Mesenchymal stem cell (in vitro differentiated cells and primary cell): ENCODE measurements at places on chromosomes 11 and 22.
A peak's percentile ranks its signal among the peaks of the same experiment; 100 is the strongest.

DNA sequence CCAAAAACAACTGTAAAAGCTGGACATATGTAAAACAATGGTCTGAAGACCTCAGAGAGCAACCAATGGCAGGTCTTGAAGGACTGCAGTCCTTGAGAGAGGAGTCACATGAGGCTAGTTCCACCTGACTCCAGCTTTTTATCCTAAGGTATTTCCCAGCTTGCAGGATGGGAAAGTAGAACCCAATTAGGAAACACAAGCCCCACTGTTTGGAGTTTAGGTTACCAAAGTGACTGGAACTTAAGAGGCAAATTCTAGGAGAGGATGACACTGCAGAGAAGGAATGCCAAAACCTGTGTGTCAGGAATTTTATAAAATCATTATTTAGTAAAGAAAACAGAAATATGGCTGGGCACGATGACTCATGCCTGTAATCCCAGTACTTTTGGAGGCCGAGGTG, 18.4 kb downstream of the OR2AT4 start:
- DNase-seq, result no peak

GRCh38 chr11:134527382-134528243, 115.6 kb upstream of the B3GAT1 start:
- DNase-seq, result no peak

GRCh38 chr11:17298302-17298701, 21.8 kb downstream of the NUCB2 start:
- DNase-seq, result no peak

DNA sequence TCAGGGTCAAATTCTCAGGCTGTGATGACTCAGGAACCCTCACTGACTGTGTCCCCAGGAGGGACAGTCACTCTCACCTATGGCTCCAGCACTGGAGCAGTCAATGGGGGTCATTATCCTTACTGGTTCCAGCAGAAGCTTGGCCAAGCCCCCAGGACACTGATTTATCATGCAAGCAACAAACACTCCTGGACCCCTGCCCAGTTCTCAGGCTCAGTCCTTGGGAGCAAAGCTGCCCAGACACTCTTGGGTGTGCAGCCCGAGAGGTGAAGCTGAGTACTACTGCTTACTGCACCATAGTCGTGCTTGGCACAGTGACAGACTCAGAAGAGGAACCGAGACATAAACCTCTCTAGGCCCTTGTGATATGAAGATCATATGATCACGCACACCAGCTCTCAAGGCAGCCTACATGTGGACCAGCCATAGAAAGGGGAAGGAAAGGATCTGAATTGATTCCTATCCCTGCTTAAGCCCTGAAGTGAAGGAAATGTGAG, 58.2 kb downstream of the ZNF280B start:
- DNase-seq, result no peak

- DNase-seq, result no peak
These were observed 33.6 kb downstream of the ASRGL1 start for GRCh38 chr11:62370743-62371440.

DNA sequence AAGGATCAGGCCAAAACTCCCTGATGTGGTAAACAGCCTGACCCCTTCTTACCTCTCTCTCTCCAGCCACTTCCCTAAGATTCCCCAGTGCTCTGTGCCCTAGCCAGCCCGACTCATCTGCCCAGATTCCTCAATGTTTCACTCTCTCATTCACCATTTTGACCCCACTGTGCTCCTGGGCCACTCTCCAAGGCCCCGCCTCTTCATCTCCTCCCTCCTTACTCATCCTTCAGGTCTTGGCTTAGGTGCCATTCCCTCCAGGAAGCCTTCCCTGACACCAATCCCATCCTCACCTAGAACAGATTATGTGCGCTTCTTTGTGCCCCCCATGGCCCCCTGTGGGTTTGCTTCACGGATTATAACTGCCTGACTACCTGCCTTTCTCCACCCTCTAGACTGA, 13.2 kb downstream of the SLC43A3 start:
- no peak for DNase-seq

GRCh38 chr11:119254239-119254638, 48.1 kb downstream of the CBL start:
- no peak for DNase-seq

GRCh38 chr11:64849598-64850356, 5.3 kb upstream of the CDC42BPG start:
- no peak for DNase-seq

GRCh38 chr11:19259487-19260345, 19.0 kb upstream of the E2F8 start:
- peak; percentile 67 for DNase-seq

DNA sequence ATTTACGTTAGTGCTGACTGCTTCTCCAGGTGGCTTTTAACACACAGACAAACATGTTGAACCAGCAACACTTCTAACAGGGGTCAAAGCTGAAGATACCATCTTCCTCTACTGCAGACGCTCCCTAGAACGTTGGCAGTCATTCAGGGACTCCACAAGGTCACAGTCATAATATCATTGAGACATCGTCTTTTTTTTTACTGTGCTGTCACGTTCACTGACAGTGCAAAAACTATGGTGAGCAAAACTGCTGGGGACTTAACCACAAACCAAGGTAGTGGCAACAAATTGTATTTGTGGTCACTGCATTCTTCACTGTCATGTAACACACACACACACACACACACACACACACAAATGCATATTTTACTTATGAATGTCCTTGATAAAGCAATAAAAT, 244.9 kb downstream of the CASP12 start:
- peak; percentile 50 for DNase-seq

DNA sequence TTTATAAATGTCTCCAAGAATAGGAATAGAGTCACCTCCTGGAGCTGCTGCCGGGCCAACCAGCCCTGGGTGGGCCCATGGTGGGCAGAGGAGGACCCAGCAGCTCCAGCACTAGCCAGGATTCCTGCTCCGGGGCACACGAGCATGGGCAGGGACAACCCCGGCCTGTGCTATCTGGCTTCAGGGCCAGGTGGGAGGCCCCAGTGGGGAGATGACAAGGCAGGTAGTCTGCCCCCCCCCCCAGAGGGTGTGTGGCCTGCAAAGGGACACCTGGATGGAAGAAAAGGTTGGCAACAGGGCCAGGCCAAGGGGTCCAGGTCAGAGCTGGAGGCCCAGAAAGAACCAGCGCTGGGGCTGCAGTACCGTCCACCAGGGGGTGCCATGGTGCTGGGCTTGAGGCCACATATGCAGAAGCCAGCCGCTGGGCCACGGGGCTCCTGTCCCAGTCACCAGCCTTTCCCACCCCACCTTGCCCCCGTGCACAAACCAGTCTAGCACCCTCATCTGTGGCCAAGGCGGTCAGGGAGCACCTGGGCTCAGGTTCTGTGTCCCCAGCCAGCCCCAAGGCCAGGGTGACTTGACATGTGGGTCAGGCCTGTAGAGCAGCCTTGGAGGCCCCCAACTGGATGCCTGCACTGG, 3.4 kb downstream of the TSPAN32 start:
- DNase-seq, result peak; percentile 71
